ENCODE measurements at places on chromosomes 16 and 17.
A peak's percentile ranks its signal among the peaks of the same experiment; 100 is the strongest.

DNA sequence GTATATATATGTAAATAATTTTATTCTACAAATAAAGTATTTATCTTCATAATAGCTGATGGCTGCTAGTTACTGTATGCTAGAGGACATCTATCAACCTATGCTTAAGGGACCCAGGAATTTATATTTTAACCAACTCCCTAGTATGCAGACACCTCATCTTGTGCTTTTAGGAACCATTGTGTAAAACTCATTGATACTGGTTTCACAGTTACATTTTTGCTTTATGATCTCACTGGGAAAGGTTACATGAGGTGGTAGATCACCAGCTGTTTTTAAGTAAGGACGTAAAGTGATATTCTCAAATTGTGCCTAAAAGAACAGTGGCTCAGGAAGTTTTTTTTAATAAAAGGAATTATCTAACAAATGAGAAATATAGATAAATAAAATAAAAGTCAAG lies 56.4 kb downstream of the VMP1 start:
- H3K27ac ChIP-seq = peak overlapping the region; percentile 98
- peaks cover 72% of the 10 kb centered on the region for H3K4me1 ChIP-seq
- no peaks in the 10 kb centered on the region for H3K27me3 ChIP-seq
- H3K4me3 ChIP-seq = peak overlapping the region; percentile 62

DNA sequence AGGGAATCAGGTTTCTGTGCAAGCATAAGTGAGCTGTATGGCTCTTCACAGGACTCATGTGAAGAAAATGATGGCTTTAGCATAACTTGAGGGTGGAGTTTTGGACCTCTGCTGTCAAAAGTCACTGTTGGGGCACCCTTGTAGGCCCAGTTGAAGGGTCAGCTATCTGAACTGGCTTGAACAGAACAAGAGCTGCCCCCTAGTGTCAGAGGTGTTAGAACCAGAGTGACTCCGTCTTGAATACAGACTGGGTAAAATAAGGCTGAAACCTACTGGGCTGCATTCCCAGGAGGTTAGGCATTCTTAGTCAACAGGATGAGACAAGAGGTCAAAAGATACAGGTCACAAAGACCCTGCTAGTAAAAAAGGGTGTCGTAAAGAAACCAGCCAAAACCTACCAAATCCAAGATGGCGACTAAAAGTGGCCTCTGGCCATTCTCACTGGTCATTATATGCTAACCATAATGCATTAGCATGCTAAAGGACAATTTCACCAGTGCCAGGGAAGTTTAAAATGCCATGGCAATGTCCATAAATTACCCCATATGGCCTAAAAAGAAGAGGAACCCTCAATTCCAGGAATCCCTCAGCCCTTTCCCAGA lies 484.0 kb upstream of the ERCC4 start:
- H3K36me3 ChIP-seq = no peaks in the 10 kb centered on the region
- H3K4me1 ChIP-seq = no peaks in the 10 kb centered on the region
- no peaks in the 10 kb centered on the region for H3K27me3 ChIP-seq
- H3K4me3 ChIP-seq = no peak overlapping the region

DNA sequence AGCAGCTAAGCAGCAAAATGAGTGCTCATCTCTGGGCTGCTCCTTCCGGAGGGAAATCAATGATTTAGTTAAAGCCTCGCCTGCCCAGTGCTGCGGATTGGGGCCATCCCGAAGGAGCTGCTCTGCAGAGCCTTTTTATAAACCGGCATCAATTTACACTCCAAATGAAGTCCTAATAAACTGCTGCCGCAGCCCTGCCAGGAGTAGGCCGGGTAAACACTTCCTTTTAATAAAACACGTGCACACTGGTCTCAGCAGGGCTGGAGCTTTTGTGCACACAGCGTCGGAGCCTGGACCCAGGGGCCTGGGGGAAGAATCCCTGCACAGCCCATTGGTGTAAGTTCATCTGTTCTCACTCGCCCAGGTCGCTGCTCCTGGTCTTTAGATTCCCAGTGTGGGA lies 79.6 kb upstream of the HS3ST2 start:
- no peaks in the 10 kb centered on the region for H3K4me1 ChIP-seq
- no peaks in the 10 kb centered on the region for H3K36me3 ChIP-seq
- peaks cover 16% of the 10 kb centered on the region for H3K27me3 ChIP-seq
- H3K4me3 ChIP-seq = no peak overlapping the region
- DNase-seq = no peak

- H3K27me3 ChIP-seq = no peaks in the 10 kb centered on the region
- no peak overlapping the region for H3K27ac ChIP-seq
- peaks cover 4% of the 10 kb centered on the region for H3K4me1 ChIP-seq
These were observed 3.9 kb upstream of the LUC7L3 start for GRCh38 chr17:50715471-50715870.

GRCh38 chr16:79301051-79301450 lies 299.5 kb downstream of the MAF start:
- peaks cover 7% of the 10 kb centered on the region for H3K27me3 ChIP-seq
- H3K4me3 ChIP-seq = no peak overlapping the region
- no peaks in the 10 kb centered on the region for H3K36me3 ChIP-seq
- DNase-seq = no peak
- H3K27ac ChIP-seq = no peak overlapping the region

GRCh38 chr17:67171560-67171959 lies 73.4 kb downstream of the HELZ start:
- H3K4me1 ChIP-seq = peaks cover 2% of the 10 kb centered on the region
- H3K27ac ChIP-seq = no peak overlapping the region
- peaks cover 70% of the 10 kb centered on the region for H3K36me3 ChIP-seq
- no peaks in the 10 kb centered on the region for H3K27me3 ChIP-seq
- DNase-seq = no peak
- no peak overlapping the region for H3K4me3 ChIP-seq

- no peak for DNase-seq
- H3K27me3 ChIP-seq = no peaks in the 10 kb centered on the region
- peaks cover 5% of the 10 kb centered on the region for H3K36me3 ChIP-seq
These were observed 12.3 kb downstream of the RAI1 start for GRCh38 chr17:17693253-17694168.

- H3K27ac ChIP-seq = no peak overlapping the region
- DNase-seq = no peak
- no peak overlapping the region for H3K4me3 ChIP-seq
- no peaks in the 10 kb centered on the region for H3K27me3 ChIP-seq
- peaks cover 10% of the 10 kb centered on the region for H3K36me3 ChIP-seq
These were observed 31.5 kb downstream of the RAB11FIP3 start for GRCh38 chr16:456891-457483.

DNA sequence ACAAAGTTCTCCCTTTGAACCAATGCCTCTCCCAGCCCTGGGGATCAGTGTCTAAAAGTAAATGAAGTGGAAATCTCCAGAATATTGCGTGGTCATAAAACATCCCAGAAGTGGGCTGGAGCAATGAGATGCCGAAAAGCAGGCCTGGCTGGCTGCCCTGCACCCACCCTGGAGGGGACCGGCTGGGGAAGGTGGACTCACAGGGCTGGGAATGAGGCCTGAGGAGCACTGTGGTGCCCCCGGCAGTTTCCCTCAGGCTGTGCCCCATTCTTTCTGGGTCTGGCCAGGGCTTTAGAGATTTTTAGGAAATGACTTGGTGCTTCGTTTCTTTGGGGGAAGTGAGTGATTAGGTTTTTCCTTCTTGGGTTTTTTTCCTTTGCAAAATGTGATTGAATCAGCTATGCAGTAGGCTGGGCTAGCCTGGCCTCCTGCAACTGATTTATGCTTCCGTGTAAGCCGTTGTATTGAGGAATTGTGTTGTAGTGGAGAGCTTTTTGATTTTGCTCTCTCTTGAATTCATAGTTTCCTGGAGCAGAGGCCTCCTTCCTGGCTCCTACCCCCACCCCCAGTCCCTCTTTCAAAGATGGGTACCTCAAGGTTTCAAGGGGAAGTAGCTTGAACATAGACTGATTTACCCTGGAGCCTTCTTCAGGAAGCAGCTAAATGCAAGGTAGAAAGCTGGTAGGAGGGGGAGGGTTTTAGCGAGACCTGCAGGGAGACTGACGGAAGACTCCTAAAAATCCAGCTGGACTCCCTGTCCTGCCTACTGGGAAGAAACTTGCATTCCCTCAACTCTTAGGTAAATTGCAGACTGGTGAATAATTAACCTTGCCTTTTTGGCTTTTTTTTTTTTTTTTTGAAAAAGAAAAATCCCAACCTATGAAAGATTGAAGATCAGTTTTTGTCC lies 170.2 kb downstream of the RAB11FIP4 start:
- peak overlapping the region; percentile 55 for H3K27ac ChIP-seq
- no peak for DNase-seq

GRCh38 chr17:17139972-17140589 lies 66.1 kb downstream of the PLD6 start:
- no peak for DNase-seq
- H3K4me1 ChIP-seq = peaks cover 14% of the 10 kb centered on the region
- no peak overlapping the region for H3K27ac ChIP-seq
- no peak overlapping the region for H3K4me3 ChIP-seq
- peaks cover 86% of the 10 kb centered on the region for H3K36me3 ChIP-seq

DNA sequence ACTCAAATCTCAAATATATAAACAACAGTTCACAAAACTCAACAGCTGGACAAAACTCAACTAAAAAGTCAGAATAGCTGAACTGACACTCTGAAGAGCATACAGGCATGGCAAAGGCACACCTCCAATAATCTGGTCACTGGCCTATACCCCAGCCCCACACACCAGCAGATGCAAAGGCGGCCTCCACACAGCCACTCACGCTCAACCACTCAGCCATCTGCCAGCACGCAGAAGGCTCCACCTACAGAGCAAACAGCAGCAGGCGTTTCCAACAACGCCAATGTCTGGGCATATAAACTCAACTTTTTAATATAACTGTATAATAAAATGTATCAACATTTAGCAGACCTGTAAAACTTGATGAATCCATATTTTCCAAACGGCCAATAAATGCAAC lies 17.2 kb downstream of the USP7 start:
- no peaks in the 10 kb centered on the region for H3K36me3 ChIP-seq
- H3K4me3 ChIP-seq = no peak overlapping the region
- peak overlapping the region; percentile 87 for H3K27ac ChIP-seq
- peaks cover 97% of the 10 kb centered on the region for H3K4me1 ChIP-seq

DNA sequence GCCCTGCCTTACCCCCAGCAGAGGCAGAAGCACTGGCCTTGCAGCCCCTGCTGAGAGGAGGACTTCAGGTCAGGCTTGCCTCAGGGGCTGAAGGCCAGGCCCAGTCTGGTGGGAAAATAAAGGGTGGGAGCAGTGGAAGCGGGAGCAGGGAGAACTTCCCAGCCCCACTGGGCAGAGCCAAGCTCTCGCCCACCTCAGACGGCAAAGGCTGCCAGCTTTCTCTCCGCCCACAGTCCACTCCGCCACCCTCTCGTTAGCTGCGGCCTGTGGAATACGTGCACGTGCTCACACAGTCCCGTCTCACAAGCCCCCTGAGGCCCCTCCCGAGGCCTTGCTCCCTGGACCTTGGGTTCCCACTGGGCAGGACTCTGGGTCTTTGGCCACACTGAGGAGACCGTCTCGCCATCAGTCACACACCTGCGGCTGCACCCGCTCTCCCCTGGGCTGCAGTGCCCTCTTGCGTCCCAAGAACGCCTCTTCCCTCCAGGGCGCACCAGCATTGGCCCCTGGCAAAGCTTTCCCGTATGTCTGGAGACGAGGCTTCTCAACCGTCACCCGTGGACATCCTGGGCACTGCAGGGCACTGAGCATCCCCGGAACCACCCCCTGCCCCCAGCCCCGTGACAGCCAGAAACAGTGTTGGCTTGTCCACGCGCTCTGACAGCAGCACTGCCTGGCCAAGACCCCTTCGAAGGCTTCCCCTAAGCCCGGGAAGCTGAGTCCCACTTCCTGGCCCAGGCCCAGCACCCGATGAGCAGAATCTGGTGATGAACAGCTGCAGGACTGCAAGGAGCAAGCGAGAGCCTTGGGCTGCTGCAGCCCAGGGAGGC lies 8.3 kb downstream of the MRPL28 start:
- H3K36me3 ChIP-seq = peaks cover 6% of the 10 kb centered on the region
- peak; percentile 83 for DNase-seq
- H3K4me3 ChIP-seq = peak overlapping the region; percentile 45
- H3K27me3 ChIP-seq = no peaks in the 10 kb centered on the region
- H3K27ac ChIP-seq = peak overlapping the region; percentile 47

DNA sequence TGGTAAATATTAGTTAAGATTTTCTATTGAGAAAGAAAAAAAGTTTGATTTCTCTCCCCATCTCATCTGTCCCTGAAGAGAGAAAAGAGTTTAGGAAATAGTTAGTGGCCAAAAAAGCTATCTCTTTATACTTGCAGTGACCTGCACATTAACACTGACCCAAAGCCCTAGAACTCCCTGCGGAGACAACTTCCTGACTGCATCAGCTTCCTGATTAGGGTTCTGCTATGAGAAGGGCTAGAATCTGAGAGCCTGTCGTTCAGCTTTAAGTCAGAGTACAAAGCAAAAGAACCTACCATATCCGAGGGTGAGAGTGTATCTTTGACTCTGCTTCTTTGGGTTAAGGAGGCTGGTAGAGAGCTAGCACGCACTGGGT lies 24.7 kb downstream of the LIMD2 start:
- peaks cover 48% of the 10 kb centered on the region for H3K36me3 ChIP-seq
- H3K27me3 ChIP-seq = no peaks in the 10 kb centered on the region
- no peak overlapping the region for H3K4me3 ChIP-seq
- peaks cover 16% of the 10 kb centered on the region for H3K4me1 ChIP-seq

DNA sequence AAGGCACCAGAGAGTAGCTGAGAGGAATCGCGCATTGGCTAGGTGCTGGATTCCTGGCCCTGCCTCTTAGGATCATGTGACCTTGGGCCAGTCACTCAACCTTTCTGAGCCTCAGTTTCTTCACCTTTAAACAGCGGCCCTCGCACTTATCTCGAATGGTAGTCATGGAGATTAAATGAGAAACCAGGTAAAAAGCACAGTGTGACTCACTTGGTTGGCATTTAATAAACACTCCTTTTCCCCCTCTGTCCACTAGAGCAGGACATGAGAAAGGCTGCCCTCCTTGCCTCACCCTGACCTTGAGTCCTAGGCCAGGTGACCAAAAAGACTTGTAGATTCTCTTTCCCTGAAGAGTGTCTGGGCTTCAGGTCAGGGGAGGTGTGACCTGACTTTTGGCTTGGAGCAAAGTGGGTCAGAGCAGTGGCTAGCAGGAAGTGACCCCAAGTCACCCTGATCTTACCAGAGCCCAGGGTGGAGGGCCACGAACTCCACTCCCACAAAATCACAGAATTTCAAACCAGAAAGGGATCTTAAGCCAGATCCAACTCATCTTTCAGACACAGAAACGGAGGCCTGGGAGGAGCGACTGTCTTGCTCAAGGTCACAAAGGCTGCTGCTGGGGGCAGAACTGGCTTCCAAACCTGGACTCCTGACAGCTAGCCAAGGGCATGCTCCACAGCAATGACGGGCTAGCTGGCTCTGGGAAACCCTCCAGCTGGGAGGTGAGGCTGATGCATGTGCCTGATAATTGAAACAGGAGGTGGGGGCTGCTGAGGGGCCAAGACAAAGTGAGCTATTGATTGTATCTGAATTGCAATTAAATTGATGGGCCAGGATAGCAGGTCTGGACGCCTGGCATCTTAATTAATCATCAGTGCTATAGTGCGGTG lies 65.2 kb downstream of the PIPOX start:
- H3K4me3 ChIP-seq = no peak overlapping the region
- H3K27me3 ChIP-seq = no peaks in the 10 kb centered on the region
- peak overlapping the region; percentile 30 for H3K27ac ChIP-seq
- DNase-seq = no peak
- peaks cover 74% of the 10 kb centered on the region for H3K36me3 ChIP-seq
